Ammon's horn (tissue), 1 donor: ENCODE measurements at places on chromosomes 6 and 20.

DNA sequence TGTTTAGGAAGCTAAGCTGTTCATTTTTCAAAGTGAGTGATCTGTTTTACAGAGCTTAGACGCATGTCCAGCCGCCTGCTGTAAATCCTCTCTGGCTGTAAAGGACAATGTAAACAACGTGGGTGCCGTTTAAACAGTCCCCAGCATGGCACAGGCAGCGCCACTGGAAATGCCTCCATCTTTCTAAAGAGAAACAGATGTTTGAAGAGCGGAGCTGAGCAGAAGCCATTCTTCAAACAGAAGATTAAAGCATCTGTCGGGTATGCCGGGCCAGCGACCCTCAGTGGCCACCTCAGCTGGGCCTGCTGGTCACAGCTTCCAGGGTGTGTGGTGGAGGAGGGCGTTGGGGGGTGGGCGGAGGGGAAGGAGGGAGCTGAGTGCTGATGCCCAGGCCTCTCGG lies 138.6 kb downstream of the ERMARD start:
- no peak for DNase-seq

GRCh38 chr6:15350386-15351083 lies 104.7 kb downstream of the JARID2 start:
- no peak for DNase-seq

DNA sequence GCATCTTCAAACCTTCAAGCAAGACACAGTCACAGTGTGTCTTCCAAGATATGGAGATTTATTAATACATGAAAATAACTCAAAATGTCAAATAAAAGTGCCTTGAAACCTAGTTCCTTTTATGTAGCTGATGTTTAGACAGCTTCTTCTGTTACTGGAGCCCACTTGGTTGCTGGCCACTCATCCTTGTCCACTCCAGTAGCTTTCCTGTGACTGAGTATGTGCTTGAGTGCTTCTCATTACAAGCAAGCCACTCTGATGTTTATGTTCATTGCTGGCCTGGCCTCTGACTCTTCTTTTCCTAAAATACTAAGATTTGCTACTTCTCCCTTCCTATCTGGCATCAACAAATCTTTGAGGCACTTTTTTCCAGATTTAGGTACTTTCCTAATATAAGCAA lies 545.2 kb upstream of the MAN1A1 start:
- DNase-seq: no peak

- DNase-seq: no peak
Measured at GRCh38 chr6:82022614-82023129, 224.9 kb downstream of the IBTK start.
